Bronchial epithelial cell (primary cell): ENCODE measurements at places on chromosomes 6 and 20.

GRCh38 chr6:129575378-129576118, 134.4 kb downstream of the ARHGAP18 start:
- DNase-seq: peak; percentile 58

DNA sequence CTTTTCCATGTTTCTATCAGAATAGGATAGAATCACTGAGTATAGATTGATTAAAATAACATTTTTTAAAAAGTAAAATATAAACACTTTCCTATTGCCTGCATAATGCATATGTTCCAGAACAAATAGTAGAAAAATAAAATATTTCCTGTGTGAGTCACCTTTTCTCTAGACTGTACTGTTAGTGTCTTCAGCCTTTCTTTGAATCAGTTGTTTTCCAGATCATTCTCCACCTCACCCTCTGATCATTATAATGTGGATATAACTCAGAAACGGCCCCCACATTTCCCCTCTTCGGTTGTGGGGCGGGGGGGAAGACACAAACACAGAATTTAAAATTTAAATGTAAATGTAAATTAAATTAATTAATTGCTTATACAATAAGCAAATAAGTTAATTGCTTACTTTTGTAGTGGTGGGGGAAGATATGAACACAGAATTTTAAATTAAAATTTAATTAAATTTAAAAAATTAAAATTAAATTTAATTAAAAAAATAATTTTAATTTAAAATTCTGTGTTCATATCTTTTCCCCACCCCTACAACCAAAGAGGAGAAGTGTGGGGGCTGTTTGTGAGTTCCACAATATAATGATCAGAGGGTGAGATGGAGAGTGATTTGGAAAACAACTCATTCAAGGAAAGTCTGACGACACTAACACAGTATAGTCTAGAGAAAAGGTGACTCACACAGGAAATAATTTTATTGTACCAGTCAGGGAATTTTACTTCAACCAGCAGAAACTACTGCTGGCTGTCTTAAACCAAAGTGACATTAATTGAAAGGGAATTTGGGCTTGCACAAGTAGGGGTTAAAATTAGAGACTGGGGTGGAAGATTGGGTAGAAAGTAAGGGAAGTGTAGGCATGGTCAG, 37.1 kb upstream of the PROKR2 start:
- peak; percentile 83 for DNase-seq

- peak; percentile 67 for DNase-seq
These were observed 9.2 kb downstream of the ZHX3 start for GRCh38 chr20:41308290-41308711.

- DNase-seq: peak; percentile 42
These were observed 700.1 kb downstream of the HDGFL1 start for GRCh38 chr6:23269436-23269835.

- DNase-seq: no peak
These were observed 9.3 kb downstream of the COX7A2 start for GRCh38 chr6:75234126-75234865.

DNA sequence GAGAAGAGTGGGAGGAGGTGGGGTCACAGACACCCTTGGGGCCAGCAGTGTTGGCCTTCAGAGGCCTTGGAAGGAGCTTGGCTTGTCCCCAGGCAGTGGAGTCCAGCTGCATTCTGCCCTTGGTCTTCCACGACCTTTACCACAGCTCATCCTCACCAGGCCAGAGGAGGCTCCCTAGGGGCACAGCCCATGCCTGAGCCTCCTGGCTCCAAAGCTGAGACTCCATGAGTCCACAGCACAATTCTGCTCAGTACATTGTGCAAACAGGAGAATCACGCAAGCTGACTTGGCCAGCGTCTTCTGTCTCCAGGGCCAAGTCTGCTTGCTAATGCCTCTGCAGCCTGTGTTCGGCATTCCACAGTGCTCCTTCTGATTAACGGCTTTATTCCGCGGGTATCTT, 337.2 kb downstream of the SMOC2 start:
- no peak for DNase-seq

GRCh38 chr6:69265706-69266105, 531.1 kb downstream of the LMBRD1 start:
- DNase-seq: no peak

GRCh38 chr6:67888886-67889681, 746.0 kb upstream of the ADGRB3 start:
- DNase-seq: no peak

DNA sequence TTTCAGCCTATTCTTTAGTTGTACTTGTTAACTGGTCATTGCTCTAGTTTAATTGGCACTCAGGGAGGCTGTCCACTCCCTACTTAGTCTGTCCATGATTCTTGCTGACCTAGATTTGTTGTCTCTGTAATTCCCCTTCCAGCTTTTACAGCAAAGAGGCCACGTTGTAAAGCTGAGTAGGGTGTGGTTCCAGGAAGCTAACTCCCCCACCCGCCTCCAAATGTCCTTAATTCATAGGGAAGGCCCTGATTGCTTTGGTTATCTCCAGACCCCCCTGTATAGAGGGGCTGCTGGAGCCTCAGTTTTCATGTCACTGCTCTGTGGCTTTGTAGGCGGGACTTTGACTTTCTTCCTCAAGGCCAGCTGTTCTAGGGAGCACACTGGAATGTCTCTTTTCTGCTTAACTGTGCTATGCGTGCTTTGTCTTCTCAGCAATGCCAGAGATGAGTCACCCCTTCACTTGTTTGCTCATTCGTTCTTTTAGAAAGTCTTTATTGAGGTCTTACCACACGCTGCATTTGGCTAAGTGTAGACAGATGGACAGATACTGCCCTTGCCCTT, 175.1 kb upstream of the JAG1 start:
- DNase-seq: peak; percentile 90

DNA sequence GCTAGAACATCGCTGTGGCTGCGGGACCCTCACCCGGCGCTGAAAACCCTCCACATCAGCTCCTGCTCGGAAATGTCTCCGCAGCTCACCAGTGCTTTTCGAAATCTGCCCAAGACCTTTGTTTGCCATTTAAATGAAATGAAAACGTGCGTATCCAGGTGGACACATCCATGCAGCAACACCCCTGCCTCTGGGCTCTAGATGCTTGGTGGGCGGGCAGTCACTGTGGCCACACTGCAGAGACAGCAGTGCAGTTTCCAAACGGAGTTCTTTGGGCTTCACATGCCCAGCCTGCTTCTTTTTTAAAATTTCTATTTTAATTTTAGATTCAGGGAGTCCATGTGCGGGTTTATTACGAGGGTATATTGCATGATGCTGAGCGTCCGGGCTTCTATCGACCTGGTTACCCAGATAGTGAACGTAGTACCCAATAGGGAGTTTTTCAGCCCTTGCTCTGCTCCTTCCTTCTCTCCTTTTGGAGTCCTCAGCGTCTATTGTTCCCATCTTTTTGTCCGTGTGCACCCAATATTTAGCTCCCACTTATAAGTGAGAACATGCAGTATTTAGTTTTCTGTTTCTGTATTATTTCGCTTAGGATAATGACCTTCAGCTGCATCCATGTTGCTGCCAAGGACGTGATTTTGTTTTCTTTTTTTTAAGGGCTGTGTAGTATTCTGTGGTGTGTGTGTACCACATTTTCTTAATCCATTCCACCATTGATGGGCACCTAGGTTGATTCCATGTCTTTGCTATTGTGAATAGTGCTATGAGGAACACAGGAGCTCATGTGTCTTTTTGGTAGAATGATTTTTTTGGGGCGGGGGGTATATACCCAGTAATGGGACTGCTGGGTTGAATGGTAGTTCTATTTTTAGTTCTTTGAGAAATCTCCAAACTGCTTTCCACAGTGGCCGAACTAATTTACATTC, 4.8 kb upstream of the TUBB2B start:
- DNase-seq: no peak

- no peak for DNase-seq
These were observed 534 bp downstream of the KIAA1755 start for GRCh38 chr20:38260025-38260377.

GRCh38 chr20:46289432-46289831, 18.9 kb downstream of the CDH22 start:
- no peak for DNase-seq

DNA sequence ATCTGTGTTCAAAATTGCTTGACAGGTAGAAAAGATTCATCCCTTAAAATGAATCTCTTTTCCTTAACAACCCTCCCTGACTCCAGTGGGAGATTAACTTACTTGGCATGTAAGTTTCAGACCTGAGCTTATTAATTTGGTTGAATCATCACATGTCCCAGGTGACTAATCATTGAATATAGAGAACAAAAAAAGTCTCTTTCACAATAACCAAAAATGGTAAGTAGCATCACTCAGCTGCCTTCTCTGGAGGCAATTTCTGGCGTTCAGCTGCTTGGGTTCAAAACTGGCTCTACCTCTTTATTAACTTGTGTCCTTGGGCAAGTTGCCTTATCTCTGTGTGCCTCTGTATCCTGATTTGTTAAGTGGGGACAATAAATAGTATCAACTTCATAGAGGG, 2.9 kb downstream of the C6orf141 start:
- peak; percentile 96 for DNase-seq

GRCh38 chr20:12466915-12467314, 541.9 kb upstream of the SPTLC3 start:
- no peak for DNase-seq

DNA sequence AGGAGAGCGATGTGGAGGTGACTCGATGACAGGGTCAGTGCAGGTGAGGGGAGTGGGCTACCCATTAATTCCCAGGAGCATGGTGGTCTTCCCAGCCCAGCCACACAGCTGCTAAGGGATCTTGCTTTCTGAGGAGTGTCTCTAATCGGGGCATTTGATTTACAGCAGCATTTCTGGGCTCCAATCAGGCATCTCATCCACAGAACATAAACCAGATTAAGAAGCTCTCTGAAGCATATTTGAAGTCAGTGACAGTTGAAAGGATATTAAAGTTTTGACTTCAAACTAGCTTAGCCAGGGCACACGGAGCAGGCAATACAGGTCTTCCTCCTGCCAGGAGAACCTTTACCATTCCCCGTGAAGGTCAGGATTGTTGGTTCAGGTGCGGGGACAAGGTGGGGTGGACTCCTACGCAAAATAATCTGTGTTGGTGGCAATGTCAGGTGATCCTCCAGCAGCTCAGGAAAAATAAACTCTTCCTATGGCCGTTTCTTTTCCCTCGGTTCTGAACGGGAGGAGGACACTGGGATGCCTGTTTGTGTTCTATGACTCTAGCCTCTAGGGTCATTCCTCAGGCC, 39.9 kb upstream of the ZNF831 start:
- no peak for DNase-seq

DNA sequence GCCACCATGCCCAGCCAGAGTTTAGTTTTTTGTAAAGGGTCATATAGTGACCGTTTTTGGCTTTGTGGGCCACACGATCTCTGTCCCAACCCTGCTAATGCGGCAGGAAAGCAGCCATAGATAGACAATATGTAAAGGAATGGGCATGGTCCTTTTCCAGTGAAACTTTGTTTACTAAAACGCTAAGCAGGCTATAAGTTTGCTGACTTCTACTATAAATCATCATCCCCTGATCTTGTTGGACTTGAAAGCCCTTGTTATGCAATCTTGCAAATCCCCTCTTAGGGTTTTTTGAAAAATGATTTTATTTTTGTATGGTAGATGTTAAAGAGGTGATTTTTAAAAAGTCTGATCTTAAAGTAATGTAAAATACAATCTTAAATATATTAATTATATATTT, 63.6 kb downstream of the CBFA2T2 start:
- no peak for DNase-seq
